ENCODE measurements at places on chromosomes 3 and 15.

GRCh38 chr3:136958939-136959338 lies 1.2 kb downstream of the IL20RB start:
- DNase-seq = no peak

DNA sequence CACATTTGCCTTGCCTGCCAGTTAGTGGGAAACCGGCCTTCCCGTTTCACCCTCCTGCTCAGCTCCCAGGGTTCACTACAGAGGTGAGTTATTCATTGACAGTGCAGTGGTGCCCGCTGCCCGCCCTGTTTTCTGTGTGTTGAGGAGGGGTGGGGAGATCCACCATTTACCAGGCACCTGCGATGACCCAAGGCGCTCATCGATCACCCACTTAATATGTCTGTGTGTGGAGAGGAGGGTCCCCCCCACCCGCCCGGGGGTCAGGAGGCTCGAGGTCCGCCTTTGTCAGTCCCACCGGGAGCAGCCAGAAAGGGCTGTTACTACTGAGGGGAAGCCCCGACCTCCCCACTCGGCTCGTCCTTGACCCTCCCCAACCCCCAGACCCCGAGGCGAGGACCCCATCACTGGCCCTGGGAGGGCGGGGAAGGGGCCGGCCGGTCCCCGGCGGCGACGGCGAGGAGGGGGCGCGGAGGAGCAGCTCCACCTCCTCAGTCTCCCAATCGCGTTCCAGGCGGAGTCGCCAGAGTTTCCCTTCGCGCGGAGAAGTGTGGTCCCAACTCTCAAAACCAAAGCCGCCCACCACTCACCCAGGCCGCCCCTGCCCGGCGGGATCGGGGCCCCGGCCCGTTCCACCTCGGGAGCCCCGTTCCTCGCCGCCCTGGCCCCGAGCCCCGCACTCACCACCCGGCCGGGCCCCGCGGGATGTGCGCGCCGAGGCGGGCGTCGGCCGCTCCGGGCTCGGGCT lies 1.1 kb downstream of the PLXNB1 start:
- DNase-seq = no peak

DNA sequence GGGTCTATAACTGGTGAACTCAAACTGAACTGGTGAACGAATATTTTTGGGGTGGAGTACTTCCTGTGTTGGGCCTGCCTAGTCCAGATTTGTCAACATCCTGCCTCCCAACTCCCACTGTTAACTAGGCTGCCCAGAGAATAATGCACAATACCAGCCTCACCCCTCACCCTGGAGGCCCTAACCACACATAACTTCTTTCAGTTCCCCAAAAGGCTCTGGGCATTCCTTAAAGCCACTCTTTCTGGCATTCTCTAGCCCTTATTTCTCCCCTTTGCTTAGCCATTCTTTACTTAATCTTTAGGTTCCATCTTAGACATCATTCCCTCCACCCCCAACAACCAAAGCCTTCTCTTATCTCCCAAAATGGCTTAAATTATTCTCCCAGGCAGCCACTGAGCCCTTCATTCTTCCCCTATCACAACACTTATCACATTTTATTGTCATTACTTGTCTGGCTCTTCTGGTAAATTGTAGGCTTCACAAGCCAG lies 9.1 kb upstream of the SEC11A start:
- no peak for DNase-seq

- no peak for DNase-seq
These were observed 4.1 kb downstream of the TF start for GRCh38 chr3:133750259-133750656.

Data from GM18507 (cell line).